Naive thymus-derived CD8-positive, alpha-beta T cell (primary cell): ENCODE measurements at places on chromosomes 6 and 20.

- no peak overlapping the region for H3K4me3 ChIP-seq
- H3K4me1 ChIP-seq: no peaks in the 10 kb centered on the region
- peaks cover 3% of the 10 kb centered on the region for H3K27me3 ChIP-seq
- H3K36me3 ChIP-seq: peaks cover 29% of the 10 kb centered on the region
- no peak overlapping the region for H3K27ac ChIP-seq
- no peak for DNase-seq
Observed at GRCh38 chr20:38243709-38244020, 16.9 kb downstream of the KIAA1755 start.

- no peak overlapping the region for H3K4me3 ChIP-seq
- H3K4me1 ChIP-seq: no peaks in the 10 kb centered on the region
Observed at GRCh38 chr20:54450207-54450606, 25.2 kb upstream of the DOK5 start.

- H3K27me3 ChIP-seq: no peaks in the 10 kb centered on the region
- no peak overlapping the region for H3K4me3 ChIP-seq
- DNase-seq: no peak
- no peak overlapping the region for H3K27ac ChIP-seq
Observed at GRCh38 chr20:14522595-14522994, 185.2 kb upstream of the FLRT3 start.

GRCh38 chr20:3461211-3461771, 9.5 kb upstream of the ATRN start:
- H3K27ac ChIP-seq: no peak overlapping the region
- H3K4me1 ChIP-seq: no peaks in the 10 kb centered on the region
- no peaks in the 10 kb centered on the region for H3K36me3 ChIP-seq
- DNase-seq: no peak
- peaks cover 6% of the 10 kb centered on the region for H3K27me3 ChIP-seq

- H3K27ac ChIP-seq: peak overlapping the region; percentile 92
- no peaks in the 10 kb centered on the region for H3K27me3 ChIP-seq
- peaks cover 95% of the 10 kb centered on the region for H3K4me1 ChIP-seq
- H3K36me3 ChIP-seq: peaks cover 36% of the 10 kb centered on the region
- peak overlapping the region; percentile 70 for H3K4me3 ChIP-seq
- DNase-seq: no peak
Observed at GRCh38 chr6:52376763-52377162, 14.8 kb downstream of the PAQR8 start.

- peak; percentile 55 for DNase-seq
- no peak overlapping the region for H3K27ac ChIP-seq
- peaks cover 20% of the 10 kb centered on the region for H3K4me1 ChIP-seq
- H3K27me3 ChIP-seq: no peaks in the 10 kb centered on the region
- no peak overlapping the region for H3K4me3 ChIP-seq
Observed at GRCh38 chr6:108914235-108915022, 66.2 kb downstream of the ARMC2 start.

DNA sequence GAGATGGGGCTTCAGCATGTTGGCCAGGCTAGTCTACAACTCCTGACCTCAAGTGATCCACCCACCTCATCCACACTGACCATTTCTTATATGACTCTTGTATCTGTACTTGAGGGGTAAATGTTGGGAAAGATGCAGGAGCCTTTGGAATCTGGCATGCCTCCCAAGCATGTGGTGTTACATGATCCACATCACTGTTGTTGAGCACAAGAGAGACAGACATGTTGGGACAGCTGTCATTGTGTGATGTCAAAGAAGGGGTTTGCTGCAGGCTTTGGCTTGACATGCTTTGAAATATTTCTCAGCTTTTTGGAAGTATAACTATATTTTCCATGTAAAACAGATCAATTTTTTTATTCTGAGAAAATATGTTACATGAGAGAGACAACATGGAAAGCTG, 139.9 kb downstream of the MOXD1 start:
- no peaks in the 10 kb centered on the region for H3K36me3 ChIP-seq
- no peak for DNase-seq
- no peaks in the 10 kb centered on the region for H3K4me1 ChIP-seq

GRCh38 chr6:41917528-41917927, 3.4 kb downstream of the MED20 start:
- no peak overlapping the region for H3K4me3 ChIP-seq
- DNase-seq: no peak
- H3K36me3 ChIP-seq: peaks cover 9% of the 10 kb centered on the region

GRCh38 chr6:22666586-22666985, 97.2 kb downstream of the HDGFL1 start:
- H3K27me3 ChIP-seq: no peaks in the 10 kb centered on the region
- H3K27ac ChIP-seq: no peak overlapping the region
- H3K36me3 ChIP-seq: no peaks in the 10 kb centered on the region
- H3K4me3 ChIP-seq: no peak overlapping the region
